ENCODE measurements at places on chromosomes 4 and X.
A peak's percentile ranks its signal among the peaks of the same experiment; 100 is the strongest.

GRCh38 chr4:23839279-23839678 is 50.6 kb downstream of the PPARGC1A start:
- DNase-seq = no peak

GRCh38 chr4:1640190-1640589 is 43.9 kb downstream of the FAM53A start:
- DNase-seq = no peak

- no peak for DNase-seq
Observed at GRCh38 chr4:19239565-19239964, 1012.1 kb upstream of the SLIT2 start.

- no peak for DNase-seq
Observed at GRCh38 chrX:150119323-150119722, 181.0 kb upstream of the EOLA2 start.

- no peak for DNase-seq
Observed at GRCh38 chr4:39446483-39446841, 12.3 kb downstream of the RPL9 start.

DNA sequence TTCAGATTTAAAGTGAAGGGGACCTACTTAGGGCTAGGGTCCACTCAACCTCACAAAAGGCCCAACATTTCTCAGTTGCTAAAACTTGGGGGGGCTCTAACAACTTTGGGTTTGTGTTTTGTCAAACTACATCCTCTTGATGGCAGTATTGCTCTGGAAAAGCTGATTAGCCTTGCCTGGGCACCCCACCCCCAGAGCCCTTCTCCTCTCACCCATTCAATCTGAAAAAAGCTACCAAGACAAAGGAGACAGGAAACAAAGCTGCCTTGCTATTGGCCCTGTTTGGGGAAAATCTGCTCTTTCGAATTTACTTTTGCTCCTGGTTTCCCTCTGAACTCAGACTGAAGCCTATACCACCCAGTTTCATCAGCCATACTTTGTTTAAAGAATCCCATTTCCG is 195.2 kb upstream of the STK26 start:
- DNase-seq = peak; percentile 48

DNA sequence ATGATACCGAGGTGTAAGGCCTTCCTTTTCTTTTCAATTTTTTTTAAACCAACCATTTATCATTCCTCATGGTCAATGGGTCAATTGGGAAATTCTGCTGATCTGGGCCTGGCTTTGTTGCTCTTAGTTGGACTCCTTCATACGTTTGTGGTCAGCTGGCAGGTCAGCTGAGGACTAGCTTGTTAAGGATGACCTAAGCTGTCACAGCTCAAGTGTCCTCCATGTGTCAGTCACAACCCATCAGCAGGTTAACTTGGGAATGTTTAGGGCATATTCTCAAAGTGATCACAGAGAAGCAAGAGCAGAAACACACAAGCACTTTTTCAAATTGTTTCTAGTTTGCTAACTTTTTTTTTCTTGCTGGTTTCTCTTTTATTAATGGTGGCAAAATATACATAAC is 117.4 kb upstream of the MAB21L2 start:
- no peak for DNase-seq

GRCh38 chr4:47235721-47236120 is 204.4 kb downstream of the GABRB1 start:
- no peak for DNase-seq

DNA sequence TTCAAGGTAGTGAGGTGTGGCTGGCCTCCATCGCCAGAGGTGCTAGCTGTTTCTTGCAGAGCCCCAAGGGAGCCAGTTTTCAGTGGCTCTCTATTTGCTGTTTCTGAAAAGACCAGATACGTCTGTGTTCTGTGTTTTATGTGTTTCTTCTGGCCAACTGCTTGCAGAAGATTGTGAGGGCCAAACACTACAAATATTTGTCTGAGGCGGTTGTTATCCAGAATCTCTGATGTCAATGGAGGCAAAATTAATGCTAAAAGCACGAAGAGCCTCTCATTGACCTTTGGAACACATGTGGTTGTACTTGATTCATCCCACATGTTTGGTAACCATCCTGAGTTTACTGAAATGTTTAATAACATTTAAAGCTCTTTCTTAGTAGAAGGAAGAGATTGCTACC is 113.9 kb downstream of the CT47B1 start:
- DNase-seq = no peak

DNA sequence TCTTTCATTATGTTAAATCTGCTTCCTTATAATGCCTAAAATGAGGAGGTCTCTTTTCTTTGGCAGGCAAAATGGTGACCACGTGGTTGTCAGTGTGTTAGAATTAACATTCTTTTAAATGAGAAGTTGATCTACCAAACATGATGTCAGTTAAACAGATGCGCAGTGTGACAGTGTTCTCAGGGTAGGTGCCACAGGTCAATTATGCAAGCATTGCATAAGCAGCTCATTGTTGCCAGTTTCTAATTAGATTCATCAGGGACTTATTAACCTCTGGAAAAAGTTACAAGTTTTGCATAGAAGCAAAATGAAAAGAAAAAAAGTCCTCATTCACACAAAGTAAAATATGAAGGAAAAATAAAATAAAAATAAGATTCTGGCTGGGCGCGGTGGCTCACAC is 324.1 kb upstream of the GALNT7 start:
- no peak for DNase-seq

DNA sequence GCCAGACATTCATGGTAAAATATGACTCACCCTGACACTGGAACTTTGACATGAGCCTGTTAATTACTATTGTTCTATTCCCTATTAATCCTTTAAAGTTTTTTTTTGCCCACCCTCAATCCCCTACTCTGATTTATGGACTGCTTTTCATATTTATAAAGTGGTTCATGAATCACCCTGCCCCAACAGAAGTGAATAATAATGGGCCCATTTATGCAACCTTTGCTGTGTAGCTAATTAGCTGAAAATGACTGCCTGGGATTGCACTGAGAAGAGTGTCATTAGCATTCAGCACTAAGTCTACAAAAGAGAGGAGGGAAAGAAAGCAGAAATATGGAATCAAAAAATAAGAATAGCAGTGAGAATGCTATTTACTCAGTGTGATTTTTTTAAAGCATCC is 154.3 kb downstream of the COMMD8 start:
- DNase-seq = no peak

DNA sequence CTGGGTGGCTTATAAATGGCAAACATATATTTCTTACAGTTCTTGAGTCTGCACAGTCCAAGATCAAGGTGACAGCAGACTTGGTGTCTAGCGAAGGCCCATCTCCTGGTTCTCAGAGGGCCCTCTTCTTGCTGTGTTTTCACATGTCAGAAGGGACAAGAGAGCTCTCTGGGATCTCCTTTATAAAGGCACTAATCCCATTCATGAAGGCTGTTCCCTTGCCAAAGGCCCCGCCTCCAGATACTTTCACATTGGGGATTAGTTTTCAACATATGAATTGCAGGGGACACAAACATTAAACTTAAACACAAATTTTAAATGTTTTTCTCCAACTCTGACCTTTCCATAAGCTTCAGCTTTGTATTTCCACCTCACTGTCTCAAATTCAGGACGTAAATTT is 1135.0 kb upstream of the TENM3 start:
- no peak for DNase-seq

DNA sequence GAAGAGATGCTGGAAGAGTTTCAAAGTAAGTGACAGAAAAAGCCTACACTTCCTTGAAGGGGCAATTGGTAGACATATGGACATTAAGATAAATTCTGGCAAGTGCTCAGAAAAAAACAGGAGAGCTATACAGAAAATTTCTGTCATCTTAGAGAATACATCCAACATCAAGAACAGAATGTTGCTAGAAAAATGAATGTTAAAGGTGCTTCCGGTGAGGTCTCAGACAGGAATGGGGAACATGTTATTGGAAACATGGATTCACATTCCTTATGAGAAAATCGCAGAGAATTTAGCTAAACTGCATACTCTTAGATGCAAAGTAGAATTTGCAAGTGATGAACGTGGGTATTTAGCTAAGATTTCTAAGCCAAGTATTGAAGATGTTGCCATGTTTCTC is 9.5 kb downstream of the XAGE1B start:
- no peak for DNase-seq

- no peak for DNase-seq
Observed at GRCh38 chr4:53986062-53986461, 78.3 kb downstream of the CHIC2 start.

DNA sequence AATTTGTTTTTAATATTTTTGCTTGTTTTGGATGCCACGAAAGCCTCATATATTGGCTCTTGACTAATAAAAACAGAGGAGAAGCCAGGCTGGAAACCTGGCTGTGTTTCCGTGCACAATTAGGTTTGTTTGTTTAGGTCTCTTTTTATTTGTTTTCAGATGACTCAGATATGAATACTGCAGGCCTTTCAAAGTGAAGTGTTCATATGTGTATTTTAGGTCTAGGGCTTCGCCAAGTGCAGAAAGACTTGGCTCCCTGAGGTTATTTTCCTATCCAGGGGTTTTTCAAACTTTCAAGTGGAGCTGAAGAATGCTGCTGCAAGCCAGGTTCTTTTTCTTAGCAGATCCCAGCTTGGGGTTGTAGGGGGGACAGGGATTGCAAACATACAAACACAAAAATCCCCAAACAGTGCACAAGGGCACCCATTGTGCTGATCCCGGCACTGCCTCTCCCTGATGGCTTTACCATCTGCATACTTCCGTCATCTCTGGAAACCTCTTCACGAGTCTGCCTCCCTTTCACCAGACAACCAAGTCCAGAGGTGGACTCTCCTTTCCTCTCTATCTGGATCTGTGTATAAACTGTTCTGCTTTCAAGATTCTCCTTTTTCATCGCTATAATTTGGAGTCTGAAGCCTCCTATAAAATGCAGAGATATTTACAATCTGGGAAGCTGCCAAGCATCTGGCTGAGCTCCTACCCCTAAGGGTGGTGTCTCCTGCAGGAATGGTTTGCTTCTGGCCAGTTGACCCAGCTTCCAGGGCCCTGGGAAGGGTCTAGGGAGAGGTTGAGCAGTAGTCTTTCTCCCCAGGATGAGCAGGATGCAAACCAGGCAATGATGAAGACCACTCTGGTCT is 108.6 kb downstream of the SMIM20 start:
- no peak for DNase-seq

DNA sequence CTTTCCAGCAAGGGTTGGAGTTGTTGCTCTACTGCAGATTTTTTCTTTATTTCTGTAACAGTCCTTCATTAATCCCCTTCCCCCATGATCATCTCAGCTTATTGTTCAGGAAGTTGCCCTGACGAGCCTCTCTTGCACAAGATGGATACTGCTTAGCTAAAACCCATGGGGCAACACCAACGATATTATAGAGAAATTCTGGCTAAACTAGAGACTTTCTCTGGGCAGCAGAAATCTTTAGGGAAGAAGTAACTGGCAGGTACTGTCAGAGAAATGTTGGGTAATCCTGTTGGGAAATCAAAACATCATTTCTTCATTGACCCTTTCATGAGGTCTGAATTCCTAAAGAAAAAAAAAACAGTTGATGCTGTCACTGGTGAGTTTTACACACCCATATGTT is 921.3 kb downstream of the NLGN4X start:
- no peak for DNase-seq

DNA sequence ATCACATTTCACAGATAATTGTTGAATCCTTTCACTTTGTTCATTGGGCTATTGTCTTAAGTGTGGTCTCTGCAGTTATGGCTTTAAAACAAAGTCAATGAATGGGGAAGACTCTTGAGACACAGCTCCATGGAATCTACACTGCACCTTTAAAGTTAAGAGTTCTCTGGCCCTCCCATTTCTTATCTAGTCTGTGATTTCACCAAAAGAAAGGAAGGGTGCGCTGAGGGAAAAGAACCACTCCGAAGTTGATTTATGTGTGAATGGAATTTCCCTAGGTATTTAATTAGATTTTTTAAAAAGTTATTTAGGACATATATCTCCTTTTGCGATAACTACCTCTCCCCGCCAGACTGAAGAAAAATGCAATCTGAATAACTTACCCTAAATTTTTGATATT is 2.5 kb downstream of the SEPTIN11 start:
- no peak for DNase-seq

DNA sequence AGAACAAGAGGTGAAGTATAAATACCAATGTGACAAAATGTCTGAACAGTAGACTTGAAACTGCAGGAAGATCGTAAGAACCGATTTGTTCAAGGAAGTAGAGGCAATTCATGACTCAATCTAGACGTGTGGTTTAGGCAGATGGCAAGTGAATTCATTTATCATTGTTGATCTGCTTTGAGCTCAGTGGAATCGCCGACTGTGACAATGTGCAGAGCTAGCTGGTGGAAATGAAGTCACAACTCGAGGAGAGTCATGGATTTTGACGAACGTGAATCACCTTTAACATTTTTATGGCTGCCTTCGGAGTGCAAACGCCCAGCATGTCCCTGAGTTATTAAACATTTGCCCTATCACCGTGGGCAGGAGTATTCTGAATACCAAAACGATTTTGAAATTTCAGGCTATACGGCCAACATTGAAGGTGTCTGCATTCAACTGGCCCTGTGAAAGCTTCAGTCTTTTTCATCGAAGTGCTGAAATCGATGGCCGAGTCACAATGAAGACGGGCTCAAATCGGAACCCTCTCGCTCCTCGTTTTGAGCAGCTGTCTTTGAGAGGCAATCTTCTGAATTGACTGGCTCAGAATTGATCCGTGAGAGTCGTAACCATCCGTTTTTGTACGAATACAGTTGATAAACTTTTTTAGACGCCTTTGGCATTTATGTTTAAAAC is 689 bp upstream of the OGT start:
- peak; percentile 58 for DNase-seq

- no peak for DNase-seq
Observed at GRCh38 chrX:88284844-88285243, 462.2 kb upstream of the CPXCR1 start.

GRCh38 chrX:11437642-11438379 is 144.6 kb downstream of the AMELX start:
- DNase-seq = no peak

DNA sequence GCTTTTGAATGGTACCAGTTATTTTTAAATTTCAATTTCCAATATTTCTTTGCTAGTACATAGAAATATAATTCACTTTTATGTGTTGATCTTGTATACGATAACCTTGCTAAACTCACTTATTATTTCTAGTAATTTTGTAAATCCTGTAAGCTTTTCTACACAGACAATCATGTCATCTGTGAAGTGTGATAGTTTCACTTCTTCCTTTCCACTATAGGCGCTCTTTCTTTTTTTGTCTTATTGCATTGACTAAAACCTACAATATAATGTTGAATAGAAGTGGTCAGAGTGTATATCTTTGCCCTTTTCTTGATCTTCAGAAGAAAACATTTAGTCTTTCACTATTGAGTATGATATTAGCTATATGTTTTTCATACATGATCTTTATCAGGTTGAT is 76.6 kb downstream of the ZNF182 start:
- DNase-seq = no peak

GRCh38 chrX:110426155-110426504 is 67.5 kb downstream of the RTL9 start:
- no peak for DNase-seq

- no peak for DNase-seq
Observed at GRCh38 chrX:67604979-67605703, 61.3 kb downstream of the AR start.

- no peak for DNase-seq
Observed at GRCh38 chr4:108345862-108346817, 177.4 kb upstream of the LEF1 start.

DNA sequence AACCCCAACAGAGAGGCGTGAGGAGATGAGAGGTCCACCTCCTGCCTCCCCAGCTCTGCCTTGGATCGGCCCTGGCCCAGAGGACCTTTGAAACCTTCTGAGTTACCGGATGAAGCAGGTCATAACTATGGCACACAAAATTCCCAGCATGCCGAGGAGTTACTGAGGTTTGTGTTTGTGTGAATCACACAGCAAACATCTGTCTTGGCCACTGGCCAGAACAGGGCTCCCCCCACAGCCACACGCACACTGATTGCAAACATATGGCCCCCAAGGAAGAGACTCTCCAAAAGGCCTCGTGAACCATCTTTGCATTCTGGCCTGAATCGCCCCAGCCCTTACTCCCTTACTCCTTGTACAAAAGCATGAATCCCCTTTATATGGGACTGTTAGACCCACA is 18.9 kb downstream of the RPS4X start:
- DNase-seq = no peak

Measured in activated naive CD8-positive, alpha-beta T cell treated with anti-CD3 and anti-CD28 coated beads for 36 hours (primary cell).